ENCODE measurements at places on chromosomes 4 and X. TPM values are rescaled to one million over a fixed set of nuclear protein-coding genes. Genes with fewer than 3 reads are reported as not detected.

Gene MAGEC3
- not detected for total RNA-seq

Gene INTS6L
- total RNA-seq, result 20.3 TPM

Gene SPATA18
- 0.53 TPM for total RNA-seq

Gene AMTN
- total RNA-seq, result not detected

All from activated CD8-positive, alpha-beta memory T cell treated with anti-CD3 and anti-CD28 coated beads, Interleukin-2, amount 10 ng/mL, durations not matched to agents 7 days and 5 days (primary cell).